Right ventricle myocardium inferior (tissue), 1 donor: ENCODE measurements at places on chromosomes 5 and 9.

DNA sequence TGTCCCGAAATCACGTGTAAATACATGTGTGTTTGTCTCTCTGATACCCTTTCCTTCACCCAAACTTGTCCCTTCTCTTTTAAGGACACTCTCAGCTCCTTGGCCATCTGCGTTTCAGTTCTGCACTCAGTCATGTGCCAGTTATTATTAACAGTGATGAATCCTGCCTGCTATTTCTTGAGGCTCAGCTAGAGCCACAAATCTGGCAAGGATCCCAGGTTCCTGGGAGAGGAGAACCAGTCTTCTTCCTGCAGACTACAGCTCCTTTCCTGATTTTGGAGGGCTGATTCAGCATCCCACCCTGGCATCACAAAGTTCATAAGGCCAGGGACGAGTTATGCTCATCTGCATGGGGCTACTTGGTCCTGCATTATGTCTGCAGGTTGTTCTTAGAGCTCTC is 5.6 kb downstream of the MAMDC2 start:
- DNase-seq = no peak

DNA sequence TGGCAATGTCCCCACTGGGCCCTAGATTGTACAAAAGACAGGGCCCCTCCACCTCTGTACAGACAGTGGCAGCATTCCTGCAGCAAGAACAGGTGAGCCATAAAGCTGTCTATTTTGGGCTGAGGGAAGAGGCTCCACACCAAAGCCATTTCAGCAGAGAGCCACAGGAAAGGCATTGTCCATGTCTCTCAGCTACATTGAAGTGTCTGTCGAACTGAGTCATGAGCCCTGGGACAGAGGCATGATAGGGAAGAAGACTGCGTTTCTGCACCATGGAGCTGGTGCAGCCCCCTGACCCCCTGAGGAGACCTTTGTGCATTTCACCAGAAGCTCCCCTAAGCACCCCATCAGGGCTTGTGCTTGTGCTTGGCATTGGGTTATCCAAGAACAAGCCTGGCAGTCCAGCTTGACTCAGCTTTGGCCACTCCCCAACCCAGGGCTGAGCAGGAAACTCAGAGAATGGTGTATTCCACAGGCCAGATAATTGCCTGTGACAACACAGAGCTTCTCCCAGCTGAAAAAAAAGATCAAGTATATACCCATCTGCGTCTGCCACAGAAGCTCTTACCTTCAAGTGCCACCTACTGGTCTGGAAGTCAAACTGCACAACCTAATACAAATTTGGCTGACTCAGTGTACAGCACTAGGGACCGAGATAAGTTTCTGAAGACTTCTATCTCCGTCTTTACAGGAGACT is 5.9 kb upstream of the FRMD3 start:
- no peak for DNase-seq

DNA sequence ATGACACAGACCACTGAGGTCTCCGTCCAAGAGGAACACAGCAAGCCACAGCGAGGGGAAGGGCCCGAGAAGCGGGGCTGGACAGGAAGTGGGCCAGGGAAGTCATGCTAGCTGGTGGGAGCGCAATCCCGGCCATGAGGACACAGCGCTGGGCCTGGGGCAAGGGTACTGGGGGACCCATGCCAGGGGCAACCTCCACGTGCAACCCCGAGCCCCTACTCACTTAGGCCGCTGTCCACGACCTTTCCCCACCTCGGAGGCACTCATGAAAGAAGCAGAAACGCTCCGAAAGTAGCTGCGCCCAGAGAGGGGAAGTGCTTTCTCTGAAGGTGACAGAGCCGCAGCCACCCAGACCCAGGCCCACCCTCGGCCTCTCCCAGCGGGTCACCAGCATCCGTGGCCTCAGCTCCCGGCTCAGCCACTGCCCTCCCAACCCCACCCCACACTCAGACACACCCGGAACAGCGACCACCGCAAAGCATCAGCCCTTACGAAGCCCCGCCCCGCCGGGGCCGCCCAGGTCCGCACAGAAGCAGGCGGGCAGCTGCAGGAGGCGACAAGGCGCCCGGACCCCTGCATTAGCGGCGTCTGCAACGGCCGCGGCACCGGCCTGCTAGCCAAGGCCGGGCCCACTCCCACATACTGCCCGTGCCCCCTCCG is 782 bp downstream of the BICD2 start:
- DNase-seq = peak; percentile 75

- no peak for DNase-seq
Observed at GRCh38 chr9:22159586-22159985, 150.5 kb upstream of the CDKN2B start.

DNA sequence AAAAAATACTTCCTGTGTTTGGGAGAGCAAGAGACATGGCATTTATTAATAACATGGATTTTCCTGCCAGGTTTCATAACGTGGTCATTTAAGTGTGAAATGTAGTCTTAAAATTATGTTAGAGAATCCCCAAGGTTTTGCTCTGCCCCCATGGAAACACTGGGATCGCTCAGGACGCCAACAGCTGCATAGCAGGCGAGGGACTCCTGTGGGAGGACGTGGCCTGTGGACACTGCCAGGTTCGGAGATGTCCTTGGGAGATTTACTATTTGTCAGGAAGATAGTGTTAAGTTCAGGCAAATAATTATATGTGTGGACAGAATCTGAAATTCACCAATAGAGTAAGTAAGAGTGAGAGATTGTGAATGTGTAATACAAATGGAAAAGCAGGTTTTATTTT is 977 bp downstream of the BTNL9 start:
- no peak for DNase-seq

DNA sequence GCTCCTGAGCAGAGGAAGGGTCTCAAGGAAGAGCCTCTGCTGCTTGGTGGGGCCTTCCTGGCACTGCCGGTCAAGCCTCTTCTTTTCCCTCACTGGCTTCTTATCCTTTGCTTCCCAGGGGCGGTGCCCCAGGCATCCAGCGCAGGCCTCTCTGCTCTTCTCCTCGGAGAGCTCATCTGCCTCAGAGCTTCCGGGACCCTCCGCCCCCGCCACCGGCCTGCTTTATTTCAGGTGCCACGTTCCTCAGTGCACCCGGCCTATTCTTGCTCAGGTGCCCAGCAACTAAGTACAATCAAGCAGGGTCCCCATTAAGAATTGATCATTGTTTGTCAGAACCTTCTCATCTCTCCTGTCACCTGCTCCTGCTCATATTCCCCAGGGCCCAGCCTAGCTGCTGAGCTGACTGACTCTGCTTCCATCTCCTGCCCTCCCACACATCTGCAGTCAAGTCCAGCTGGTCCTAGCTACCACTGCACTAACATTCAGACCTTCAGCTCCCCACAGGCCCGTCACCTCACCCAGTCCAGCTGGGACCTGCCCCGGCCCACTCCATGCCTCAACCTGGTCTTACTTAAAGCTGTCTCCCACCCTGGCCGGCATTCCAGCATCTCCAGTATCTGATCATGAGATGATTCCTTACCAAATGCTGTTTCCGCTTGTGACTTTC is 114.3 kb upstream of the BOD1 start:
- no peak for DNase-seq

- no peak for DNase-seq
Observed at GRCh38 chr5:139745800-139746690, 49.6 kb upstream of the PSD2 start.

DNA sequence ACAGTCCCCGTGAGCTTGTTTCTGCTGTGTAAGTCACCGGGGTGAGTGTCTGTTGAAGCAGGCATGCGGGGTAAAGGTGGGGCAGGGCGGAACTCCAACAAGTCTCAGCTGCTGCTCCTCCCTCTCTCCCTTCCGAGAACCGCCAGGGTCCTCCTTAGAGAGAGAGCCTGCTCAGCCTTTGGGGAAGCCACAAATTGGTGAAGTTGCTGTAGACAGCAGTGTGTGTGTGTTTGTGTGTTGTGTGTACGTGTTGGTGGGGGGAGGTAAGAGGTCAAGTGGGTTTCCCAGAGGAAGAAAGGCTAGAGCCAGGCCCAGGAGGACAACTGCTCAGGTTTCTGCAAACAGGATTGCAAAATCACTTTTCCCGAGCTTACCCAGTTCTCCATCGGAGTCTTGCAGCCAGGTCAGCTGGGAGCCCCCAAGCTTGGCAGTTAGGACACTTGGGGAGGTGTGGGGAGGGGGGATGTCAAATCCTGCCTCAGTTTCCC is 38.9 kb upstream of the DAB2IP start:
- DNase-seq = no peak

GRCh38 chr5:98454407-98454806 is 319.1 kb upstream of the RGMB start:
- no peak for DNase-seq

- peak; percentile 4 for DNase-seq
Observed at GRCh38 chr5:98904780-98905179, 24.0 kb downstream of the CHD1 start.

DNA sequence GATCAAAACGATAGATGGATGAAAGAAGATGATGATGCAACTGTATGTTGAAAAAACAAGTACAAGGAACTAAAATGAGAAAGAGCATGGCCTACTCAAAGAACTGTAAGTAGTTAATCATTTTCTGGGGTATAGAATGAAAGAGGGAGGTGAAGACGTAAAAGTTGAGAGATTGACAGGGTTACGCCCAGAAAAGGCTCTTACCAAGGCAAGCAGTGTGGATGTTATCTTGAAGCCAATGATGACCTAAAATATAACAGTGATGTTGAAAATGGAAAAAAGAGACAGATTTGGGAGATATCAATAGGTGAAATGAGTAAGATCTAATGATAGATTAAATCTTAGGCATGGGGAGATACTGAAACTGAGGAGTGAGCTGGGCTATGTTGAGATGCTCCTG is 80.4 kb upstream of the GNAQ start:
- no peak for DNase-seq

DNA sequence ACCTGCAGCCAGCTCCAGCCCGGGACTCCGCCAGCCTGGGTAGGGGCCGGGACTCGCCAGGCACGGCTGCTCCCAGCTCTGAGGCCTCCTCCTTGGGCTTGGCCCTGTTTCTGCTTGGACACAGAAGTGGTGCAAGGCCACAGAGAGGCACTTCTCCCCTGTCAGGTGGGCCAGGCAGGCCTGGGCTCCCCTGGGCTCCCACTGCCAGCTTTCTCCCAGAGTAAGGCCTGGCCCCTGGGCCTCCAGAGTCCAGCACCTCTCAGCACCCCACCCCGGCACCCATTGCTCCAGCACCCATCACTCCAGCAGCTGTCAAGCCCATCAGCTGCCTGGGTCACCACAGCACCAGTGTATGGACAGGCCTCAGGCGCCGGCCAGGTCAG is 71.1 kb upstream of the LRRTM2 start:
- no peak for DNase-seq

- no peak for DNase-seq
Observed at GRCh38 chr9:109990541-109990940, 210.5 kb downstream of the PALM2AKAP2 start.

DNA sequence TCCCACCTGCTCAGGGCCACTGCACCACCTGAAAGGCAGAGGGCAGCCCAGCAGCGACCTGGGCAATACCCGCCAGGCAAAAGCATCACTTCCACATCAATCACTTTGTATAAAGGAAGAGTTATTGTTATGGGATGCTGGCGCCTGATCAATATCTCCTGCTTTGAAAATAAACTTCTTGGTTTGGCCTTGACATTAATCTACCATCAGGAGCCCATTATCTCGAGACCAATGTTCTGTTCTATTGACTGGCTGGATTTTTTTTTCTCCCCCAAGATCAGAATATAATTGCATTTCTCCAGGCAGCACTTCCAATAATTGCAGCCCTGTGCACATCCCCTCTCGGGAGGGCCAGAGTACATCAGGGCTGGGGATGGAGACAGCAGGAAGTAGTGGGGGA is 44.4 kb upstream of the SAP30L start:
- no peak for DNase-seq
